CD4-positive, alpha-beta T cell treated with Interferon gamma for 1 hour (primary cell): ENCODE measurements at places on chromosomes 13 and 19.

DNA sequence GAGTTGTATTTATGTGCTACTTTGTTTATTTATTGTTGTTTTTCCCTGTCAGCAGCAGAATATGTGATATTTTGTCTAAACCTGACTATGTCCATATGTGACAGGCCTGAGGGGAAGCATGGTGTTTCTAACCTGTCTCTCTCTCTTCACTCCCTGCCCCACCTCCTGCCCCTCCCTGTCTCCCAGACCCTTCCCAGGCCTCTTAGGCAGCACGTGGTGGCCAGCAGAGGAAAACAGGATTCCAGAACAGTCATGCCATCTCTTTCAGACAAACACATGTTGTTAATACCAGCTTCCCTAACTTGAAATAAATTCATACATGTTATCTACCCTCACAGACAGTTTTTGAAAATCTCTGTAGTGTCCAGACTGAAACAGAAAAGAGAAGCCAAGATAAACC, 31.0 kb upstream of the ATP11A start:
- no peak for DNase-seq

- DNase-seq = no peak
These were observed 404.7 kb downstream of the IRS2 start for GRCh38 chr13:109381546-109382180.

- no peak for DNase-seq
These were observed 32.0 kb downstream of the MPHOSPH8 start for GRCh38 chr13:19665427-19665859.

GRCh38 chr13:89057862-89058261, 1386.7 kb downstream of the SLITRK5 start:
- DNase-seq = no peak

DNA sequence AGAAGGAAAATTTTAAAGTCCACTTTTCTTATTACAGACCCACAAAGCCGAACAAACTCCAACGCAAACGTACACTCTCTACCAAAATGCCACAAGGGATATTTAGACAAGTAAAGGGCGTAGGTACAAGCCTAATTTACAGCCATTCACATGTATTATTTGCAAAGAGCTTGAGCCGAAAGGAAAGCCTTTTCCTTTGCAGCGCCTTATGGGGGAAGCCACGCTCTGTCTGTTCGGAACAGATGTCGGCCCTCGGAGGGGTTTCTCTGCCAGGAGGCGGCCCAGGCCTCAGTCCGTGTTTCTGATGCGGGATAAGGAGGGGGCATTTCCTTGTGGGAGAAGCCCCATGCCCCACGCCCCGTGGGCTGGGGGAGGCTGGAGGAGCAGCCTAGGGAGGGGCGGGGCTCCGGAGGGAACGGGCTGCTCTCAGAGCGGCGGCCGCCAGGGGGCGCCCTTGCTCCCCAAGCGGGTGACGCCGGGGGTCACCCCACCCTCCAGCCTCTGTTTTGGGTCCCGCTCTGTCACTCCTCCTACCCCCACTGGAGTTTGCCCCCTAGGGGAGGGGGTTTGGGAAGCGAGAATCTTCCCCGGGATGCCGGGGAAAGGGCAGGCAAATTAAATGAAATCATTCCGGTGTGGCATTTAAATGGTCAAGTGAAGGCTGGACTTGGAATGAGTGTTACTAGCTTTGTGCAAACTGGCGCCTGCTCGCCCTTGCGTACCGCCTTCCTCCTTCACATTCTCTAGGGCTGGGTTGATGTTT, 2.9 kb downstream of the HTR2A start:
- peak; percentile 48 for DNase-seq

- no peak for DNase-seq
These were observed 45.3 kb downstream of the LRCH1 start for GRCh38 chr13:46598140-46598819.

- DNase-seq = no peak
These were observed 237.7 kb upstream of the IPO5 start for GRCh38 chr13:97715763-97716162.

DNA sequence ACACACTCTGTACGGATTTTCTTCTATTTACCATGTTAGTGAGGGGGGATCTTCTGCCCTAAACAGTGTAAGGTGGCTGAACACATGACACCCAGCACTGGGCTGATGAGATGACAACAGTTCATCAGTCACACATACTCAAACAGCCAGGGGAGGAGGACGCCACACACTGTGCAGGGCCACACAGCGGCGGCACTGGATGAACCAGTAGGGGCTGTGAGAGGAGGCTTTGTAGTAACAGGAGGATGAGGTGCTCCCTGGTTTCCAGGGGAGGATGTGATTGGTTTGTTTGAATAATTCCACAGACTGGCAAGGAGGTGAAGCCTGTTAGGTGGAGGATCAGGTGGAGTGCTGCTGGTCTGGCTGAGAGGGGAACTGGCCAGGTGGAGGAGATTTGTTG, 16.3 kb upstream of the GTF3A start:
- no peak for DNase-seq
